ENCODE measurements at places on chromosomes 4 and X.
A peak's percentile ranks its signal among the peaks of the same experiment; 100 is the strongest.

- DNase-seq: no peak
Observed at GRCh38 chr4:128163177-128164117, 102.3 kb downstream of the LARP1B start.

GRCh38 chr4:168200685-168201084, 108.3 kb downstream of the ANXA10 start:
- DNase-seq: no peak

- no peak for DNase-seq
Observed at GRCh38 chrX:11890836-11891514, 132.9 kb downstream of the MSL3 start.

DNA sequence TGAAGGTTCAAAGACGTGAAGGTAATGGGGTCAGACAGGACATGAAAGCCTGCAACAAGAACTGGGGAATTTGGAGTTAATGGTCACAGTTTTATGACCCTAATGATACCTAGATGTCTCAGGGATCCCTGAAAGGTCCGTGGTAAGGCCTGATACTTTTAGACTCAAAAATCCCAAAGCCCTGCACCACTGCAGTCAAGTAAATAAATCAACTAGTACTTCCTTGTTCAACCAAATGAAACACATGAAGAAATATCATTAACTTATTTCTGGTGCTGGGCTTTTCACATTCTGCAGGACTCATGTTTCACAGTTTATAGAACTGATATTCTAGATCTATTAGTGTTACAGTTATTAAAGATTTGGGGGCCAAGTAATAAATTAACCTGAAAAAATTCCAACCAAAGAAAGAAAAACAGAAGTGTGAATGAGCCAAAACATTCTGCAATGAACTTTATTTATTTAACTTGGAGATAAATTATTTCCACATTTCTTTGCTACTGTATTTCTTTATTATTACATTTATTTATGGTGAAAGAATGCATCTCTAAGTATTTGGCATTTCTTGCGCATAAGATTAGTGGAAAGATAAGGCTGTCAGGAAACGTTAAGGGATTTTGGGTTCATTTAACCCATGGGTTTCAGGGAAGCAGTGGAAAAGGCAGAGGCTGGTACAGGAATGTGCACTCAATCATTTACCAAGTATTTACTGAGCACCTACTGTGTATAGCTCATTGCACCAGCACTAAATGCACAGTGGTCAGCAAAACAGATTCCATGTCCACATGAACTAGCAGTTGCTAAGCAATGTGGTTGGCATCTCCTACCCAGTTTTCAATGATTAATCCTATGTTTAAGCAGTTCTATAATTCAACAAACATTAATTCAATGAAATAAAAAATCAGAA, 8.7 kb downstream of the WDFY3 start:
- no peak for DNase-seq

DNA sequence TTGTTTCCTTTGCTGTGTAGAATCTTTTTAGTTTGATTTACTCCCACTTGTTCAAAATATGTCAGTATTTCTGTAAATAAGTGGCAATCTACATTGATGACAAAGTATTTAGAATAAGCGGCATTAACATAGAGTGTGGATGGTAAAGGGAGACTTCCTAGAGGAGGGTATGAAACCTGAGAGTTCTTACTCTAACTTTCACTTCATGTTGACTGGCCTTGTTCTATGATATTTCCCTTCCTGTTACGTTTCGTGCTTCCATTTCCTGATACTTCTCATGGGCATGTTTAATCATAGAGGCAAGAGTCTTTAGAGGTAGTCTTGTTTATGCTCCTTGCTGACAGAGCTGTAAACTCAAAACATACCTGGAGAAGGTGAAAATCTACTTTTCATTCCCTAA, 408.9 kb downstream of the GLUD2 start:
- DNase-seq: no peak

GRCh38 chr4:135533053-135533452, 1331.5 kb upstream of the PABPC4L start:
- no peak for DNase-seq

GRCh38 chr4:143405075-143405730, 68.5 kb downstream of the GAB1 start:
- no peak for DNase-seq

GRCh38 chr4:33649015-33649414, 2595.3 kb downstream of the ARAP2 start:
- DNase-seq: no peak

DNA sequence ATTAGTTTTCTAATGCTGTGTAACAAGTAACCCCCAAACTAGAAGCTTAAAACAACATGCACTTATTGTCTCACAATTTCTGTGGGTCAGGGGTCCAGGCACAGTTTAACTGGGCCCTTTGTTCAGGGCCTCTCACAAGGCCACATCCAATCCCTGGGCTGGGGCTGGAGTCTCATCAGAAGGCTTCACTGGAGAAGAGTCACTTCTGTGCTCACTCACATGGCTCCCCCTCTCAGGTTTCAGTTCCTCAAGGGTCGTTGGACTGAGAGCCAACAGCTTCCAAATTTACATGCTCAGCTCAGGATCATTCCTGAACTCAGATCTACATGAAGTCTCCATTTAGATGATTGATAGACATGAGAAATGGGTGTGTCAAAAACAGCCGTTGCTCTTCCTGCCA, 77.1 kb downstream of the EVC start:
- no peak for DNase-seq

DNA sequence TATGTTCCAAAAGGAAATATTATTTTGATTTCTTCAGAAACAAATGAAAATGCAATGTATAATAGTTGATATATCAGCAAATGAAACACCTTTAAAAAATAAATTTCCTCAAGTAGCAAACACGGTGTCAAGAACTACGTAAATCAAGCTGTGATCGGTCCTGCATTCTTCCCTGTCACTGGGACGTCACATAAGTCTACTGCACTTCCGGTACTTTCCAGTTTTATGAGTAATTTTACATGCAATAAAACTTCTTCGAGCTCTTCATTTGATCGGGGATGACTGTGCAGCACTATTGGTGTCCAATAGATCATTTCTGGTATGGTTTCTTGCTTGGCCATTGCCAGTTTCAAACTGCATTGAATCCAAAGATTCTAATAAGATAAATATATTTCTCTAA, 114.0 kb upstream of the VEGFC start:
- DNase-seq: no peak

GRCh38 chr4:8422327-8422726, 18.2 kb downstream of the ACOX3 start:
- DNase-seq: no peak

DNA sequence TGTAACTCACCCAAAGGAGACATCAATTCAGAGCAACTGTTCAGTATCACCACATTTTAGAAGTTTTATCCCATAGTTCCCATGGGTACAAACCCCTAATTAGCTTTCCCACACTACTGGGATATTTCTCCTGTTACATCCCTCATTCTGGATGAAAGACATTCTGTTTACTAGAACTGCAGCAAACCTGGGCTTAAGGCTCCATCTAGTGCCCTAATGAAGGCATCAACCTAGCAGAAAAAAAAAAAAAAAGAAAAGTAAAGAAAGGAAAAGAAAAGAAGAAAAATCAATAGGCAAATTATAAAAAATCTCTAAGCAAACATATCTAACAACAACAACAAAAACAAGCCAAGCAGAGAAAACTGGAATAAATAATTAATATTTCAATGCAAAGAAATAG, 133.7 kb upstream of the CPXCR1 start:
- DNase-seq: no peak

DNA sequence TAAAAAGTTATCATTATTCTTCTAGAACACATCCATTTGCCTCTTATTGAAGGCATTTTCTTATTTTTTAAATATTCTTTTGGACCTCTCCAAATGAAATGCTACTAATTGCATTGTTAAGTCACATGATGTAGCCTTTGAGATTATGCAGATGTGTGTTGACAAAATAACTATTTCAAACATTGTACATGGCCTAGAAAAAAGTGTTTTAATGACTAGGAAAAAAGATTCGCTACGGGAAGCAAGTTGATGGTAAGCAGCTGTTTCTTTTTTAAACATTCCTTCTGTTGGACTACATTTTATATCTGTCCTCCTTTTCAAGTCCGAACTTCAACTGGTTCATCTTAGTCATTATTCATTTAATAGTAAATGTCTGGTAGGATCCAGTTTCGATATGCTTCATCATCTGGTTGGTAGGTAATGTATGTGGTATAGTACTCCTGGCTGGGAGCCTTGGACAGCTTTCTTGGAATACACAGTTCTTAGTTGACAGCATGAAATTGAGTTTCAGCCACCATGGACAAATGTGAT, 34.3 kb upstream of the GUCY1A1 start:
- no peak for DNase-seq

- DNase-seq: no peak
Observed at GRCh38 chr4:99149426-99150019, 5.4 kb upstream of the ADH4 start.

DNA sequence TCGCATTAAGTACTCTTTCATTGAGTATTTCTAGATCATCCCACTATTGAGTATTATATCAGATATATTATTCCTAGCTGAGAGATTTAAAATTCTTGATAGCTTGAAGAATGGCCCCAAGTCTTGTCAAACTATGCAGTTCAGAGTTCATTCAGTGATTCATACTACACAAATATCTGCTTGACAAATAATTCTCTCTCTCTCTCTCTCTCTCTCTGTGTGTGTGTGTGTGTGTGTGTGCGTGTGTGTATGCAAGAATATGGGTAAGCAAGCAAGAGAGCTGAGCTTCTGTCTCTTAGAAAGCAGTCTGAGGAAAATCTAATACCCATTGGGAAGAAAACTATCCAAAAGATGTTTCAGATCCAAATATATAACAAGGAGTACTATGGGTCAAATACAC, 142.0 kb downstream of the SLC10A7 start:
- DNase-seq: no peak

- DNase-seq: no peak
Observed at GRCh38 chr4:75634951-75635350, 4.6 kb upstream of the CDKL2 start.

DNA sequence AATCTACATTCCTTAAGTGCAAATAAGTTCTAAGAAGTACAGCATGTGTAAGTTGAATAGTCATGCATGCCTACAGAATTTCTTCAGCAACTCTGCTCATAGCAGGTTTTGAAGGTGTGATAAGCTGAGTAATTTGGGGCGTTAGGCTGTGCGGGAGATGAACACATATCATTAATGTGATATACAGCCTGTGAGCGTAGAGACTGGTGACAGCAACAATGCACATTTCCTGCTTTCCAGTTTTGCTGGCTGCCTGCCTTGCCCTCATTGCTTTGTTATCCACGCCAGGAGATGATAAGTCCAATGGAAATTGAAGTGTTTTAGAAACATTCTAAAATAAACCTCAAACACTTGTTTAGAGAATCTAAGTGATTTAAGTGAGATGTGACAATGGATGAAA, 1709.4 kb downstream of the ARAP2 start:
- no peak for DNase-seq

GRCh38 chrX:67779099-67779498, 235.3 kb downstream of the AR start:
- no peak for DNase-seq

DNA sequence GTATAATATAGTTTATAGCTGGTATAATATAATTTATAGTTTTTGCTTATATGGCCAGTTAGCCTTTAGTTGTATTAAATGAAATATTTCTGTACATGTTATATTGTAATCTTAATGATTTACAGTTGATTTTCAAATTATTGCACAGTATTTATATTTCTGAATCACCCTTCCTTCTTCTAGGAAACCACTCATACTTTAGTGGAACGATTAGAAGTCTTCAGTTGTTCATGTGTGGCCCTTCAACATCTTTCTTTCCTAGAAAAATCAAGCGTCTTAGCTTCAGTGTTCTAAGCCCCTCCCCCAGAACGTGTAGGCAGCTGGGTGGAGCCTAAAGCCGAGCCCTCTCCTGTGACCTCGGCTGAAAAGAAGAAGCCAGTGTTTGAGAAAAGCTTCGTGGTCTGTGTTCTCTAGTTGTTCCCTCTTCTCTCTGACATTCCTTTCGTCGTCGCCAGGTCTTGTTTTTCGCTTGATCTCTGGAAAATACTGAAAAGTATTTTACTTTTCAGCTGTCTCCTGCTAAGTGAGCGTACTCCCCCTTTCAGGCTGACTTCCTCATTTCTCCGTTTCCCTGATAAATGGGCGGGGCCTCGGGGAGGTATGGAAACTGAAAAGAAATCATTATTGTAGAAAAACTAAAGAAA, at the start of gene C4orf33:
TSS of gene C4orf33 (plus strand) at position 342 of the 644 bp plus-strand sequence. CDS start 6,459 bp downstream, outside the sequence.
- DNase-seq: peak; percentile 46

DNA sequence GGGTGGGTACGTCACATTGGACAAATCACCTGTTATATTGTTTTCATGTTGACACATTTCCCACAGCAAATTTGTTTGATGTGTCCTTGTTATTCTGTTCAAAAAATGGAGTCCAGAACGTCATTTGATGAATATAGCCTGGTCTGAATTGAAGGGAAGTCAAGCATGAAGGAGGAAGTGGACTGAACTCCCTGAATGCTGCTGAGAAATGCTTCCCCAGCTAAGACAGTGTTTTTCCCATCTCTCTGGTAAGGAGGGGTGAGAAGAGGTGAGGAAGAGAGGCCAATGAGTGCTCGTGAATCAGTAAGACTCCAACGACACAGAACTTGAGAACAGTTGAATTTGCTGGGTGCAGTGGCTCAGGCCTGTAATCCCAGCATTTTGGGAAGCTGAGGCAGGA, 127.4 kb downstream of the RBM47 start:
- DNase-seq: no peak

GRCh38 chr4:77342170-77342810, 185.3 kb downstream of the CCNG2 start:
- DNase-seq: no peak

- DNase-seq: no peak
Observed at GRCh38 chr4:7781993-7782392, 157.7 kb downstream of the AFAP1 start.

DNA sequence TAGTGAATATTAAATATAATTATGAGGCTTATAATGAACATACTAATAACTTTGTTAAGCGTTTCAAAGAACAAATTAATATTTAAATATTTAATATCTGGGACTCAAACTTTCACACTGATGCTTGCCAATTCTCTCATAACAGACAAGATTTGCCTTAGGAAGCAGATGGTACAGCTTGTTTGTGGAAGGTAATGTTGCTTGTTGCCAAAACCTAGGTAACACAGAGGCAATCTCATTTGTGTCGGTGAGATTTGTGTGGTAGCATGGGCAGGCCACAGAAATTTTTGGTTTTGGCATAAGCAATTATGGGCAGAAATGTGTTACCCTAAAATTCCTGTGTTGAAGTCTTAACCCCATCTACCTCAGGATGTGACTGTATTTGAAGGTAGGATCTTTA, 114.9 kb upstream of the AFF2 start:
- no peak for DNase-seq

DNA sequence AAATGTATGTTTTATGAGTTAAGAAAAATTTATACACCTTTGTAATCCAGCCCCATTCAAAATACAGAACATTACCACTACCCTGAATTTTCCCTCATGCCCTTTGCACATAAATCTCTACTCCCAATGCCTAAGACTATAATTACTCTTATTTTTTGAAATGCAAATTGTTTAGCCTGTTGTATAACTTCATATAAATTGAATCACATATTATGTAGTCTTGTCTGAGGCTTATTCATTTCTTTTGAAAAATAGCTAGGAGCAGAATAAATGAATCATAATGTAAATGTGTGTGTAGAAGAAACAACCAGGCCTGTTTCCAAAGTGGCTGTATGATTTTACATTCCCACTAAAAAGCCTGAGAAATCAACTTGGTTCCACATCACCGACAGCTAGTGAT, 319.8 kb downstream of the DCAF12L2 start:
- no peak for DNase-seq

- no peak for DNase-seq
Observed at GRCh38 chrX:30468471-30468870, 109.1 kb downstream of the TASL start.

GRCh38 chr4:206054-206453, 81.8 kb downstream of the ZNF718 start:
- no peak for DNase-seq

Measured in SHP77 treated with DMSO at 0.1 percent for 48 hours (cell line).